ENCODE measurements at places on chromosomes 6 and 20. TPM values are rescaled to one million over a fixed set of nuclear protein-coding genes. Genes with fewer than 3 reads are reported as not detected.

- DNase-seq: no peak
These were observed 226.8 kb upstream of the HS3ST5 start for GRCh38 chr6:114569669-114570068.

DNA sequence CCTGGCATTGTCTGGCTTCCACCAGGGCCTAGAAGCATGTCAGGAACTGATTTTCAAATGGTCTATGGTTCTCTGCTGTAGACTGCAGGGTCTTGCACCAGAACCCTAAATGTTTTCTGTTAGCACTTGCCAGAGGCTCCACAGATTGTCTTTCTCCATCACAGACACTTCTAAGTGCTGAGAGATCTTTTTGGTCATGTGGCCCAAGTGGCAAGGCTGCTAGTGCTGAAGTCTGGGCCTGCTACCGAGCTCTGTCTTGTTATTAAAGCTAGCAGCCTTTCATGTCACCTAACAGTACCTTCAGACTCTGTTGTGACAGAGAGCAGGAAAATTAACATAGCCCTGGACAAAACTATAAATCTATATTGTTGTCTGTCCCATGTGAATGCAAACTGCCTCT is 120.7 kb upstream of the BACH2 start:
- DNase-seq: no peak

DNA sequence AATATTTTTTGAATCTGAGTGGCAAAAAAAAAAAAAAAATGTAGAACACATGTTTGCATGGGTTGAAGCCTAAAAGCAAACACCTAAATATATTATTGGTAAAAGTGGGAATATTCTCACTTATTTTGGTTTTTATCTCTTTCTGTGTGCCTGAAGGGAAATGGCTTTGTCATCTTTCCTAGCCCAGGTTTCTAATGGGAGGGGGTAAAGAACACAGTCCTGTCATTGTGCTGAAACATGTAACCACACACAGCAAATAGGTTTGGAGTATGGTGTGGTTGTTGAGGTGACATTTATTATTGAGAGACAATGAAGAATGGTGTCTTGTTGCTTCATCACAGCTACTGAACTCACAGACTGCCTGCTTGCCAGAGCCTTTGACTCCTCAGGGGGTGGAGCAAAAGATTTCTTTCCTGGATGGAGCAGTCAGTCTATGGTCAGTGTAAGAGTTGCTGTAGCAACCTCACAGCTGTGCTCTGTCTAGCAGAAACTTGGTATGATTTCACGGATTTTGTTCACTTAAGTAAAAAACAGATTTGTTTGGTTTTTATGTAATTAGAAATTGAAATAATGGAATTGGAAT is 70.2 kb downstream of the CEP57L1 start:
- peak; percentile 59 for DNase-seq

The PPIL6 gene
- 2.2 TPM for polyA plus RNA-seq

The CDH26 gene
- polyA plus RNA-seq: 0.32 TPM

DNA sequence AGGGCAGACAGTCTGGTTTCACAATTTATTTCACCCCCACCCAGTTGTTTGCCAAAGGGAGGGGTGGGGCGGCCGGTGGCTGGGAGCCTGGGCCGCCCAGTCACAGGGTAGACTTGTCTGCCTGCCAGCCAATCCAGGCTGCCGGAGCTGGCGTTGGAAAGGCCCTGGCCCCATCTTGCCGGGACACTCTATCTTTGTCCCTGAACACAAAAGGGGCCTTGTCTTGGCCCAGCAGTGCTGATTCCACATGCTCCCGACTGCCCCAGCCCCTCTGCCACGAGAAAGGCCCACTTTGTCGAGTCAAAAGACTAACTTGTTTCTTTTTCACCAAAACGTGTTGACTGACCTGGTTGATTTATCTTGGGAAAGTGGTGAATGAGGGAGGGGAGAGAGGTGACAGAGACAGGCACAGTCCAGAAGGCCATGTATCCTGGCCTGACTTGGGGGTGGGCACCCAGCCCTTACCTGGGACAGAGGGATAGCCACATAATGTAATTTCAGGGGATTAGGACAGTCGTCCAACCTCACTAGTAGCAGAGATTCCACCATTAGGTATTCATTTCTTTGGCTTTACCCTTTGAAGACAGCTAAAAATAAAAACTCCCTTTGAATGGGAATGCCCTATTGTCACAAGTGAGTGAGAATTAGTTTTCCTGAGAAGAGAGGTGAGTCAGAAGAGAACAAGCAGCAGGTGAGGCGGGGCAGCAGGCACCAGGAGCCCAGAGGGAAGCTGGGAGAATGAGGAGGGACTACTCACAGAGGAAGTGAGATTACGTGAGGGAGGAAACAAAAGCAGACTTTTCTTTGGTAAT is 67.0 kb upstream of the SIRPA start:
- no peak for DNase-seq

The LPIN3 gene
- 1.1 TPM for polyA plus RNA-seq

The SNPH gene
- polyA plus RNA-seq: 4.8 TPM

DNA sequence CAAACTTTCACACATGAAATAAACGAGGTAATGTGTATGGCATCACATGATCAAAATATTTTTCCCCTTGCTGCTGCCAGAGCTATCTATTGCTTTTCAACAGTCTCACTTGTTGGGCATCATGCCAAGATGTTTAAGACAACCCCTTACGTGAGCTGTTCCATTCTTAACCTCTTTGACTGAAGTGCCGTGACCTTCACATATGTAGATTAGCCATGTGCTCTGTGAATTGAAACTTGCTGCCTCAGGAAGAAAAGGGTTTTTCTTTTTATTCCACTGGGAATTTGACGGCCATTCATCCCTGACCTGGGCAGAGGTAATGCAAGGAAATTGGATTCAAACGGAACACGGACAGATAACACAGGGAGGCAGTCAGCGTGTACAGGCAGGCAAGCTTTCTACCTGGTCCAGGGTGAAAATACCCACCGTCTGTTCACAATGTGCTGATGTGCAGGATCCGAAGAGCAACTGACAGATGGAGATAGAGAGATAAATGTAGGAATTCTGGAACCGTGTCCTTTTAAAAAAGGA is 14.2 kb downstream of the ARID1B start:
- DNase-seq: no peak

The GTSF1L gene
- not detected for polyA plus RNA-seq

DNA sequence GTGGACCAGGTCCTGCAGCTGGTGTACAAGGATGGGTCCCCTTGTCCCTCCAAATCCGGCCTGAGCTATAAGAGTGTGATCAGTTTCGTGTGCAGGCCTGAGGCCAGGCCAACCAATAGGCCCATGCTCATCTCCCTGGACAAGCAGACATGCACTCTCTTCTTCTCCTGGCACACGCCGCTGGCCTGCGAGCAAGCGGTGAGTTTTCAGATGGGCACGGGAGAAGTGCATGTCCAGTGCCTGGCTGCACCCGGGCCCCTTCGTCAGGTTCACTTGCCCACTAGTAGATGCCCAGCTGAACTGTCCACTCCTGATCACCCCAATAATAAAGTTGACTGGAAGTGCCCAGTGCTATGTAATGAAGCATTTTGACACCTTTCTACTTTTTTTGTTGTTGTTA is 48.3 kb upstream of the SLC22A1 start:
- no peak for DNase-seq
